Fibroblast of skin of right biceps (primary cell): ENCODE measurements at places on chromosomes 7 and 10.

- no peak for DNase-seq
Observed at GRCh38 chr10:131641231-131641630, 259.6 kb upstream of the PPP2R2D start.

- no peak for DNase-seq
Observed at GRCh38 chr10:44911081-44911540, at the start of gene TMEM72. Gene TMEM72 (plus strand): TSS chr10:44911337. CDS start chr10:44911513, 176 bp downstream.

- no peak for DNase-seq
Observed at GRCh38 chr10:132264966-132265889, 42.5 kb downstream of the STK32C start.

DNA sequence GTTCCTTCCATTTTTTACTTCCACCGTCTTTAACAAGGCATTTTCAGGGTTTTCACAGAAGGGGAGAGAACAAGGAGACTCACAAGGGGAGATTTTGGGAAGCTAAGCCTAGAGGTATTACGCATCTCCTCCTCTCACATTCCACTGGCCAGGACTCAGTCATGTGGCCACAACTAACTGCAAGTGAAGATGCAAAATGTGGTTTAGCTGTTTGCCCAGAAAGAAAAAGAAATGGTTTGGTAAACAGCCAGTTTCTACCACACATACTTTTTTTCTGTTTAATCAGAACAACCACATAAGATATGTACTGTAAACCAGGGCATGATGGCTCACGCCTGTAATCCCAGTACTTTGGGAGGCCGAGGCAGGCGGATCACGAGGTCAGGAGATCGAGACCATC is 21.4 kb upstream of the HELLS start:
- DNase-seq: peak; percentile 53

- DNase-seq: no peak
Observed at GRCh38 chr10:71893258-71893815, 42.3 kb upstream of the PSAP start.

DNA sequence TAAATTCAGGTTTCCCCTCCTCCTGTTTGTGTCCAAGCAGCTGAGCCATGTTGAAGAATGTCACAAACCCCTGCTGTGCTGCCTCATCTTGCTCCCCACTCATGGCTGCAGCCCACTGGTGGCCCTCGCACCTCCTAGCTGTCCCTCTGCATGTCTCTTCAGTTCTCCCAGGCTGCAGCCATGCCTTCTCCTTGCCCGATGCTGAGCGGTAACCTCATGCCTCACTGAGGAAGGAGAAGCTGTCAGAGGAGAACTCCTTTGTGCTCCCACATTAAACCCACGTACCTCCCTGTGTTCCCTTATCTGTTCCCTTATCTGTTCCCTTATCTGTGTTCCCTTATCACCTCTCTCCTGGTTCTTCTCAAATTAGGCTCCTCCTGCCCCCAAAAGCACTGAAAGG is 10.3 kb upstream of the FRMPD2 start:
- DNase-seq: no peak

DNA sequence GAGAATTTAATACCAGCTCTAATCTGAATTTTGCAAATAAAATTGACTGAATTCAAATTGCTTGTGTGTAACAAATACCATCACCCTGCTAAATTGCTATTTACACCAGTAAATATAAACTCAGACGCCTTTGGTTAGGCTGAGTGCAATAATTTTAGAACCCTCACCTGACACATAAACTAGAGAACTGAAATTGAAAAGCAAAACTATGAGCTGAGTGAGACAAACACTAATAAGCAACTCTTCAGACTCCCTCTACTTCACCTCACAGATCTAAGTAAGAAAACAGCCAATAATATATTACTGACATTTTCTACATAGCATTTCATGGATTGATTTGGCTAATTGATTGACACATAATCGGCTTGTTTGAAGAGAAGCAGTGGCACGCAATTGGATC is 621.2 kb downstream of the REEP3 start:
- DNase-seq: no peak

- no peak for DNase-seq
Observed at GRCh38 chr7:23380556-23380955, 81.4 kb downstream of the MALSU1 start.

DNA sequence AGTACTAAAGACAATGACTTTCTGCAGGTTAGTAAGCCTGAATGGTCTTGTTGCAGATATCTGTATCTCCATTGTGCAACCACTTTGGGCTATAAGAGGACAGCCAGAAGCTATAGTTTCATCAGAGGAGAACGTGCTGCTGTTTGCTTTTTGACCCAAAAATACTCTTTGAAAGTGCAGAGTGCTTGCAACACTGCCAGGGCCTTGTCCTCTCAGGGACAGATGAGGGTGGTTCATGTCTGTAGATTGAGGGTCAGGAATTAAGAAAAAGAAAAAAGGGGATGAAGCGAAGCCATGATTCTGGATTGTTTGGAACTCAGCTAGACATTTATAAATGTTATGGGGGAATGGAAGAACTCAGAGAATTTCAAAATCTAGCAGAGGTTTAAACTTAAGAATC is 212.5 kb downstream of the SEC23IP start:
- no peak for DNase-seq

DNA sequence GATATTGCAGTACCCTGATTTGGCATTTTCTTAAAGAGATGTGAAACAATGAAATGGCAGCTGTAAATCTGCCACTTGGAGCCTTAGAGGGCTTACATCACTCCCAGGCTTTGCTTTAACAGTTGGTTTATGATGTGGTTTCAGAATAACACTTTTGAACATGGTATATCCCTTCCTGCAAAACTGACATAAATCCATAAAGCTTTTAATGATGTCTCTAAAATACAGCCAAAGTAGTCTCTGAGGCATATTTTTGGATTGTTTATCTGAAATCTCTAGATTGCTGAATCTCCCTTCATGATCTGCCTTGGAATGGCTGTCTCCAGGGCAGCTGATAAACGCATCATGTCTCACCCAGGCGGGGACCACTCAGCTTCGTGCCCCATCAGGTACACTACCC is 377.8 kb upstream of the C7orf33 start:
- no peak for DNase-seq

DNA sequence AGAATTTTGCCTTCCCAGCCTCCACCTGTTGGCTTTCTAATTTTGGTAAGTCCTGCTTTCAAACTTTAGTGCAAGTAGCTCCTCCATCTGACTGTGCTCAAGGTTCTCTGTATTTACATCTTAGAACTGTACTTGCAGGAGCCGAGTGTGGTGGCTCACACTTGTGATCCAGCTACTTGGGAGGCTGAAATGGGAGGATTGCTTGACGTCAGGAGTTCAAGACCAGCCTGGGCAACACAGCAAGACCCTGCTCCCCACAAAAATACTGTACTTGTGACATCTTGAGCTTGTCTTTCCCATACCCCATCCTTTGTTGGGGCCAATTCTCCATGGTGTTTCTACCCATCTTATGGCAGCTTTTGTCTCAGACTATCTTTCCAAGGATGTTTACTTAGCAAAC is 4.7 kb upstream of the VDAC2 start:
- DNase-seq: no peak

- peak; percentile 62 for DNase-seq
Observed at GRCh38 chr10:71314028-71314693, 4.9 kb upstream of the SLC29A3 start.

GRCh38 chr7:100781255-100781654 is 46.1 kb downstream of the EPHB4 start:
- DNase-seq: no peak

- DNase-seq: no peak
Observed at GRCh38 chr10:11224792-11225416, 207.2 kb downstream of the CELF2 start.

DNA sequence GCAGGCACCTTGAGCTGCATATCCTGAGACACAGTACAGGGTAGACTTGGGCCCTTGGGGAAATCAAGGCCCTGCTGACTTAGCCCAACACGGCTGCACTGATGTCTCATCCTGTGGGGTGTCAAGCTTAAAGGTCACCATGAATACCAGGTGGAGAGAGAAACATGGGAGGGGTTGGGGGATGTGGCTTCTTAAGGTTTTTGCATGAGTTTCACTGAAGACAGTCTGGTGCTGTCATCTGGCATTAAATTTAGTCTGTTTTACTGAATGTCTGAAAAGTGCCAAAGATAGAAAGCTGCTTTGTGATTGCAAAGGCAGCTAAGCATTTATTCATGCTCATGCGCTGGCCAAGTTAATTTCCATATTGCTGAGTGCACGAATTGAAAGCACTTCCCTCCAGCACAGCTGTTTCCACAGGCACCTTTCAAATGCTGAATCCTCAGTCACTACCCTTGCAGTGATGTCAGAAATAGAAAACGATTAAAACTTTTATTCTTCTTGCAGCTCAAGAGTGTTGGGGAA is 102.1 kb downstream of the OSBPL3 start:
- DNase-seq: no peak

- DNase-seq: no peak
Observed at GRCh38 chr10:116899626-116900025, 50.3 kb downstream of the ENO4 start.

DNA sequence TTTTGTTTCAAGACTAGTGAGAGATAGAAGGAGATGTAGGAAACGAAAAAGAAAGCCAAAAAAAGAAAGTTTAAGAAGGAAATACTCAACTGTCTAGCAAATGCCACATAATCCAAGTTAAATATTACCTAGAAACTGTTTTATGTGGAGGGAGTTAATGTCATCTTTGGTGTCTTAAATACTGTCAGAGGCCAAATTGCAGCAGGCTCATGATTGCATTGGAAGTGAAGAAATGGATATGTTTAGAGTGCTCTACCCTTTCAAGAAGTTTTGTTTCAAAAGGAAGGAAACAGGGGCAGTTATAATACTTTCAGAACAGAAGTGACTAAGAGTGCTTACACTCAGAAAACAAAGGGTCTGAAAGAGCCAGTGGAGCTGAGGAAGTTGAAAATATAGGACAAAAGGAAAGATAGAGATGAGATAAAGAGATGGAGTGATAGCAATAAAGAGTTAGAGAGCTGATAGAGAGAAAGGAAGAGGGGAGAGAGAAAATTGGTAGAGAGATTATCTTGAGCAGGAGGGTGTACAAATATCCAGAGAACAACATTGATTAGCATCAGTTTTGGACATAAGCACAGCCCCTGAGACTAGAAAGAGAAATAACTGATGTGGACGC is 28.0 kb upstream of the GNAI1 start:
- DNase-seq: no peak

DNA sequence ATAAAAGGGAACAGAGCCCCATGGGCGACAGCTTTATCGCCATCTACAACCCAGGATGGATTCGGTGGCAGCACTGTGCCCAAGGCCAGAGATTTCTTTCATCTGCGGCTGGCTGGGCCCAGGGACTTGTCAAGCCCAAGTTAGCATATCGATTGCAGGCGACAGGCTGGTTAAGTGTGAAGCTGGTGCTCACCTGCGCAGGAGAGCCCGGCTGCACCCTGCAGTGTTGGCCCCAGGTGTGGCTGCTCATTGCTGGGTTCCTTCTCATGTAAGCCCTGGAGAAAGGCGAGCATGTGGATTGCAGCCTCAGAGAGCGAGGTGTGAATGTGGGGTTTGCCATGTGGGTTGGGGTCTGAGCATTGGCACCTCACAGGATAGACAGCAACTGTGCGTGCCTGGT is 40.6 kb upstream of the LRRC4 start:
- DNase-seq: no peak

- no peak for DNase-seq
Observed at GRCh38 chr10:35271086-35271858, 65.0 kb upstream of the CCNY start.

GRCh38 chr7:28595076-28595475 is 182.8 kb downstream of the CREB5 start:
- DNase-seq: peak; percentile 49

DNA sequence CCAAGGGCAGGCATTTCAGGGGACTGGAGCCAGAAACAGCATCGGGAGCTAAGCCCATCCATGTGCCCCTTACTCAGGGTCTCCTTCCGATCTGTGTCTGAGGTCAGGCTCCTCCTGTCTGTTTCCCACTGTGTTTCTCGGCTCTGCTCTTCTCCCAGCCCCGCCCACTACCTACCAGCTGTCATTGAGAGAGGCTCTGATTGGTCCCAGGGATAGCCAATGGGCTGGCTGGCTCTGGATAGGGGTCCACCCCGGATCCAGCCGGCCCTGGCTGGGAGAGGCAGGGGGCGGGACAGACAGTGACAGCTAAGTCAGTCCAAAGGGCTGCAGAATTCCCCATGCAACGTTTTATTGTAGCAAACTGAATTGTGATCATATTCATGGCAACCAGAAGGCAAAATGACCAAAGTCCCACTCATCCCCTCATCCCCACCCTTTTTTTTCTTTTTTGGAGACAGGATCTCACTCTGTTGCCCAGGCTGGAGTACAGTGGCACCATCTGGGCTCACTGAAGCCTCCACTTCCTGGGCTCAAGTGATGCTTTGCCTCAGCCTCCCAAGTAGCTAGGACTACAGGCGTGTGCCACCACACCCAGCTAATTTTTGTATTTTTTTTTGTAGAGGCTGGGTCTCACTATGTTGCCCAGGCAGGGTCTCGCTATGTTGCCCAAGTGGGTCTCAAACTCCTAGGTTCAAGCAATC is 76.3 kb downstream of the CLIP2 start:
- peak; percentile 67 for DNase-seq

DNA sequence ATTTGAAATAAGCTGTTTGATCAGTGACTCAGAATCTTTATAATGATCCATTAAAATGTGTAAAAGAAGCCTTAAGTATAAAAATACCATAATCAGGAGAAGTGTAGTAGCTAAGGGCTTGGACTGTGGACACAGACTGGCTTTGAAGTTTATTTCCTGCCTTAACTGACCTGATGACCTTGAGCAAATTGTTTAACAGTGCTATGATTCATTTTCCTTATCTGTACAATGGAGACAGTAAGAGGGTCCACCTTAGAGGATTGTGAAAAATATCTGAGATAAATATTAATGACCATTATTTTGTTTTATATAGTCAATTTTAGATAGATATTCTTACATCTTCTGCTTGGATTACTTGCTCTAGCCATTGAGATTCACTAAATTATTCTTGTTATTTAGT is 13.3 kb upstream of the RPA3 start:
- no peak for DNase-seq

GRCh38 chr10:66455304-66455703 is 470.5 kb upstream of the LRRTM3 start:
- DNase-seq: peak; percentile 8

- DNase-seq: no peak
Observed at GRCh38 chr10:78166261-78166660, 132.6 kb downstream of the RPS24 start.

DNA sequence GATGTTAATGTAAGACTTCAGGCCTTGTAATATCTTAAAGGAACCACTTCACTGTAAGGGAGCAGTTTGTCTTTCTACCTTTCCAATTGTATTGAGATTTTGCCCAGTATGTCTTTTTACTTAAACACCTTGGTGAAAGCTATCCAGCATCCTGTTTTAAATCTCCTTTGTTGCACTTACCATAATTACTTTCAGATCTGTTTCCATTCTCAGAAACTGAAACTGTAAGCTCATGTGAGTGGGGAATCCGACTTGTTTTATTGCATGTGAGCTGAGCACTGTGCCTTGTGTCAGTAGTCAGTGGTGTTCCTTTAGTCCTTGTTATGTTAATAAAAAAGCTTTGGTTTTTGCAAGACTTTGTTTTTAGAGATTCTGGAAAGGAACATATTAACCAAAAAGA is 42.2 kb downstream of the BMPR1A start:
- DNase-seq: peak; percentile 41
